ENCODE measurements at places on chromosomes 6 and 20.

DNA sequence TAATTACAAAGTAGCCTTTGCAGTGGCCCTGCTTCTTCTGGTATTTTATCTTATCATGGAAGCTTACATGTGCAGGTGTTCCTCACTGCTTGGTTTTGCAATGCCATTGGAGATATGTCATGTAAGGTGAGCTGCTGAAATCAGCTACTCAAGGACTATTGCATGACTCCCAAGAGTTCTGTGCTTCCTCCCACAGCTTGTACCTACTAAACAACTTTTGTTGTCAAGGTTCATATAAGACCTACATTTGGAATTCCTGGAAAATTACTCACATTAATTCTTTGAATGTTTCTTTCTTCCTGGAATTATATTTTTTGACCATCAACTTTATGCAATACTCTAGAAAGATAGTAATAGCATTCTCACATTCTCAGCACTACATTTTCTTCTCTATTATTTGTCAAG is 427.5 kb upstream of the HSF2 start:
- DNase-seq, result no peak

- peak; percentile 23 for DNase-seq
These were observed 22.2 kb downstream of the TNXB start for GRCh38 chr6:32086661-32087573.

DNA sequence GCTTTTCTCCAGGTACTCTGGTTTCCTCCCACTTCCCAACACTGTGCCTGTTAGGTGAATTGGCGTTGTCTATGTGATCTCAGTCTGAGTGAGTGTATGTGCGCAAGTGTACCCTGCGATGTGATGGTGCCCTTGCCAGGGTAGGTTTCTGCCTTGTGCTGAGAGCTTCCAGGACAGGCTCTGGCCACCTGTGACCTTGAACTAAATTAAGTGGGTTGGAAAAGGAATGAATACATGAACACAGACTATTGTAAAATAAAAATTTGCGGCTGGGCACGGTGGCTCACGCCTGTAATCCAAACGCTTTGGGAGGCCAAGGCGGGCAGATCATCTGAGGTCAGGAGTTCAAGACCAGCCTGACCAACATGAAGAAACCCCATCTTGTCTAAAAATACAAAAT is 678.0 kb downstream of the DHX35 start:
- no peak for DNase-seq

DNA sequence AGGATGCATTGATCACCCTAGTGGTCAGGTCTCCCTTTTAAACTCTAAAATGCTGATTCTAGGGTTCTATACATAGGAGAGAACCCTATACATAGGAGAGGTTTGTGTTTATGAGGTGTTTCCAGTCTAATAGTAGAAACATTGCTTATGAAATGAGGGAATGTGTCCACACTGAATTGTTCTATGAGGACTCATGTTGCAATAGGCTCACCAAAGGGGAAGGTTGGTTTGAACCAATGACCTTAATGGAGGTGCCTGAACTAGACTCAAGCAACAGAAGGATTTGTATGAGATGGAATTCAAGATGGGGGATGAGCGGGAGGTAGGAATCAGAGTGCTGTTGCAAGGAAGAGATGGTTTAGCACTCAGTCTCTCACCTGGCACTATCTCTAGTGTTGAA is 33.5 kb upstream of the UBR2 start:
- no peak for DNase-seq

- DNase-seq, result no peak
These were observed 496.3 kb upstream of the MAP3K7 start for GRCh38 chr6:91083211-91083610.

DNA sequence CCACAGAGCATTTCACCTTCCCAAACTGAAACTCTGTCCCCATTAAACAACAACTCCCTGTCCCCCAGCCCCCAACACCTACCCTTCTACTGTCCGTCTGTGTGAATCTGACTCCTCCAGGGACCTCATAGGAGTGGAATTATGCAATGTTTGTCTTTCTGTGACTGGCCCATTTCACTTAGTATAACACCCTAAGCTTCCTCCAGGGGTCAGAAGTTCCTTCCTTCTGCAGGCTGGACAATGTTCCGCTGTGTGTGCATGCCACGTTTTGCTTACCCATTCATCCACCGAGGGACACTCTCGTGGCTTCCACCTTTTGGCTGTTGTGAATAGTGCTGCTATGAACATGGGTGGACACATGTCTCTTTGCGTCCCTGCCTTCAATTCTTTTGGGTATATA is 37.6 kb upstream of the MPC1 start:
- DNase-seq, result no peak

DNA sequence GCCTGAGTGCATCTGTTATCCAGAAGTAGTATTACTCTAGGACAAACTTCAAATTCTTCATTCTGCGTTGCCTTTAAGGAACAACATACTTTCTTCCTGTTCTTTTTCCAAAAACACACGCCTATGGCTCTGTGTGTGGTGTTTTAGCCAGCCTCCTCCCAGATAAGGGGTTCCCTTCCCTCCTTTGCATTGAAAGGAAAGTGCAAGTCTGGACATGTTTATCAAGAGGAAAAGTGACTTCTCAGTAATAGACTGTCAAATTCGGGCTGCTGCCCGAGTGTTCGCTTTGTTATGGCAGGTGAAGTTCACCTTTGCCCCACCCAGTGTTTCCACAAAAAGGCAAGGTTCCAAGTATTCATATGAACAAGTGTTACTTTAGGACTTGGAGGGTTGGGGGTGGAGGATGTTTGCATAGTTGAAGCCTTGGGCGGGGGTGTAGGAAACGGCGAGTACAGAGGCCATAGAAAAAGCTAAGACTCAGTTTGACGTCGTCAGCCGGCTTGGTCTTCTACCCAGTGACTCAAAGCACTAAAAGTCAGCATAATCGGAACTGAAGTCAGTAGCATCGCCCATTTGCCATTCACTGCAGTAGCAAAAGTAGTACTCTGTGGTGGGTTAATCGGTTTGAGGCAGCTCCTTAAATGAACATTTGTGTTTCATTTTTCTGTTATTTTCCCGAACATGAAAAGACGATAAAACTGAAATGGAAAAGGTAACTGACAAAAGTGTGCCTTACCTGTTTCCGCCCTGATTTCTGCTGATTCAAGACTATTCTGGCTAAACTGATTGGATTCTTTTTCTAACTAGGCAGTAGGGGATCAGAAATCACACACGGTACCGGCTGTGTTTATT is 12.5 kb downstream of the PRDM1 start:
- no peak for DNase-seq

- peak; percentile 77 for DNase-seq
These were observed 24.2 kb downstream of the TFAP2A start for GRCh38 chr6:10390495-10391298.

DNA sequence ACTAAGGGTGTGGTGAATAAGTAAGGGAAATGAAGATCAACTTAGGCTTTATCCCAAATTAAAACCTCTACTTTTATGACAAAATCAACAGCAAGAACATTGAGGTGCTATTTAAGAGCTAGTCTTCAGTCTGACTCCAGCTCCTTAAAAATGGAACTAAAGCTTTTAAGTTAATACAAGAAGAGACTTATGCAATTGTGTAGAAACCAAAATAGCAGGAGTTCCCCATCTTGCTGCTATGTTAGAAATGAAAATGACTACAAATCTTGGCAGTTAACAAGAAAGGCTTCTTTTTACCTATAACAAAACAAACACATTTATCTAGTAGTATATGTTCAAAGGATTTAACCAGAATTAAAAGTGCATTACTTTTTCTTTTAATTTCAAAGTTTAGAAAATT is 25.7 kb downstream of the HMGN3 start:
- no peak for DNase-seq

- DNase-seq, result no peak
These were observed 27.1 kb upstream of the EMILIN3 start for GRCh38 chr20:41393705-41394066.

DNA sequence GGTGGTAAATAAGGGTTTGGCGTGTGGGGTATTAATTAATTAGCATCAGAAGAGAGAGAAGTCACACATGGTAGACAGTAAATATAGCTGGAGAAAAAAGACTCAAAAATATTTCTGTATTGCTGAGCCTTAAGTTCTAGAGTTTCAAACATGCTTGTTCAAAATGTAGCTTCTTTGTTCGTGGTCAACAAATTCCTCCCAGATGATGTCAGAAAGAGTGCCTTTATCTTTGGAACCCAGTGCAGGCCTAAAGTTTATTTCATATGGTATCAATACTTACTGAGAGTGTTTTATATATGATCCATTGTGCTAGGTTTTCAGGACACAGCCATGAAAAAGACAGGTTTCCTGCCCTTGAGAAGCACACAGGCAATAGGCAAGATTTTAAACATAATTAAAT is 18.3 kb downstream of the MARCKS start:
- no peak for DNase-seq

- DNase-seq, result no peak
These were observed 423.8 kb upstream of the ID4 start for GRCh38 chr6:19413323-19413722.

- no peak for DNase-seq
These were observed 212.3 kb upstream of the TBX18 start for GRCh38 chr6:84976526-84977362.

DNA sequence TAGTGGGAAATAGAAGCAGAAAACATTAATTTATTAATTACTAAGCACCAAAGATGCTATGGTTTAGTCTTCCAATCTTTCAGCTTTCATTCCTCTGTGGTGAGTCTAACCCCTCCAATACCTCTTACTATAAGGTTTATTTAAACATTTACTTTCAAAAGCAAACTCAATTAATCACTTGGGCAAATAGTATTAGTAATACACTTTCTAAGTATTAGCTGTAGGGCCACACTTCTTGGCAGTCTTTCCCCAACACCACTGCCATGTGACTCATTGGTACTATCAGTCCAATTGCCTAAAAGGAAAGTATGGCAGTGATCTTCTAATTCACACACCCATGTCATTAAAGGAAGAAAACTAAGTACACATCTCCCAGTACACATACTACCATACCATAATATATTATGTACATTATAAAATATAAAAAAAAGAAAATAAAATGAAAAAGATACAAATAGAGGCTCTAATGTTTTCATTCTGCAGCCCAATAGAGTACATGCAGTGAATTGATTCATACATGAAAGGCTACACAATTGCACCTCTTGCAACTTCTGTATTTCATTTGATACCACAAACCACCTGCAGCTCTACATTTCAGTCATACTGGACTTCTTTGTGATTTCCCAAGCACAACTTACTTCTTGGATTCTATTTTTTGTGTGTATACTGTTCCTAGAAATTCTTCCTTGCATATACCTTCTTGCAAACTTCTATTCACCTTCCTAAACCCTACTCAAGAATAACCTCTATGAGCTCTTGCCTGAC is 218.6 kb downstream of the PKHD1 start:
- no peak for DNase-seq

- DNase-seq, result no peak
These were observed 134.9 kb downstream of the BCAS1 start for GRCh38 chr20:53935344-53936084.

- DNase-seq, result no peak
These were observed 127.0 kb downstream of the MAFB start for GRCh38 chr20:40562031-40562430.

- DNase-seq, result no peak
These were observed 18.0 kb downstream of the PRPH2 start for GRCh38 chr6:42704251-42704936.

DNA sequence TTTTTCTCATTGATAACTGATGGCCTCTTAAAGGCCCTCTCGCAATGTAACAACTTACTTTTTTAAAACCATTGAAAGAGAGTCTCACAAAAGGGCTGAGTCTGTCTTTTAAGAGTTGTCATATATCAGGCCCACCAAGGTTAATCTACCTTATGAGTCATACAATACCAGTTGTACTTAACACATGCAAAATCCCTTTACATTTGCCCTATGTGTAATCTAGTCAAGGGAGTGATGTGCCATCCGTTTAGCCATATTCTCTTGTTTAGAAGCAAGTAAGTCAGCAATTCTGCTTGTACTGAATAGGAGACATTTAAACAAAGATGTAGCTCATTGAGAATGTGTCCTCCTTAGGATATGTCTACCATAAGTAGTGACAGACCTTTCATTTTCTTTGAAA is 143.7 kb downstream of the TENT5A start:
- DNase-seq, result no peak

GRCh38 chr6:81763051-81763450 is 10.6 kb upstream of the TENT5A start:
- DNase-seq, result no peak

- no peak for DNase-seq
These were observed 448.2 kb downstream of the QKI start for GRCh38 chr6:163862701-163863100.

DNA sequence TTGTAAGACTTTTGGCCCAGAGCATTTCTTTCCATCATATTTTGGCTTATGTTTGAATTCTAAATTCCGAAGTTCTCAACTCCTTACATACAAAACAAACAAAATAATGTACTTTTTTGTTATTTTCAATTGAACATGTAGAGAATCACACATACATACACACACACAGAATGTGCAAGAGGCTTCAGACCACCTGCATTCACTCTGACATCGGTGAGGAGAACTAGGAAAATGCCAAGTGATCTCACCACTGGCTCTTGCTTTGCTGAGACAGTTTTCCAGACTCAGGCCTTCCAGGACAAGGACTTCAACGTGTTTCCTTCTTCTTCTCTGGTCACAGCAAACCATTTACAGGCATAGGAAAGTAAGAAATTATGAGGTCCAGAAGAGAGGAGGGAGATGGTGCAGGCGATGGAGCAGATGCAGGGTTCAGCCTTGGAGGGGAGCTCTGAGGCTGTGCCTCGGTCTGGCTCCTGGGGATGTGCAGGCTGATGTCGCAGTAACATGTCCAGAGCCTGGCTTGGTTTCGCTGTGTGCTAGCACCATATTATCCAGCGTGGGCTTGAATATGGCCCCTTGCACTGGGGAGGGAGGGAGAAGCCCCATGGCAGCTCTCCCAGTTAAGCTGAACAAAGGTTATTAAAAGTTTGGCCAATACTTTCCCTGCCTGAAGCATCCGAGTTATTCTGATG is 93.4 kb downstream of the DACT2 start:
- DNase-seq, result peak; percentile 32

DNA sequence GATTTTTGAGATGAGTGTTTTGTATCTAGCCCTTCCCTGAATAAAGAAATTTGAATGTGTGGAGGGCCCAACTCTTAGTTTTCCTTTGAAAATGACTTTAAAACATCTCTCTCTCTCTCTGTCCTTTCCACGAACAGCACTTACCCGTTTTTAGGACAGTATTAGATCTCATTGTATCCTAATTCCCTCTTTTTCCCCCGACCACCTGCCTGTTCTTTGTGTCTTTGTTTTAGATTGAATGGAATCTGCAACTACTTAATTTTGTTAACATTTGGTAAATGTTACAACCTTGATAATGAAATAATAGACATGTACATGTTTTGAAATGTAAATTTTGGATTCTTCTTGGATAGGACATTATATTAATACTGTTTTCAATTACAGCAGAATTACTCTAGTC is 3.1 kb downstream of the DSP start:
- no peak for DNase-seq

DNA sequence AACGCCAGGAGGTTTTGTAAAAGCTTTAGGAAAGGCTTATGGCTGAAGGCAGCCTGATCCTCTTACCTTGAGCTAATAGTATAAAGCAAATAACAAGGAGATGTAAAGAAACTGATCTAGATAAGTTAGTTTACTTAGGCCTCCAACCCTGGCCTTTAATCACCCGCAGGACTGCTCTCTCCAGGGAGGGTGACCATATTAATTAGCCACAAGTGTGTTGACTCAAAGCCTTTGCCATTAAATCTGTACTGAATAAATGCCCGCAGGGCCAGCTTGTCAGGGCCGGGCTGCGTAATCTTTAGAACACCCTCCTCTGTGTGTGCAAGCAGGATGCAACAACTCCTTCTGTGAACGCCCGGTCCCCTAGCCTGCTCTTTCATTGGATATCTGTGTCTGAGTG is 6.1 kb upstream of the PRSS16 start:
- no peak for DNase-seq

All from retina (tissue), 1 donor.